T-helper 17 cell (primary cell): ENCODE measurements at places on chromosomes 3 and 15.
A peak's percentile ranks its signal among the peaks of the same experiment; 100 is the strongest.

DNA sequence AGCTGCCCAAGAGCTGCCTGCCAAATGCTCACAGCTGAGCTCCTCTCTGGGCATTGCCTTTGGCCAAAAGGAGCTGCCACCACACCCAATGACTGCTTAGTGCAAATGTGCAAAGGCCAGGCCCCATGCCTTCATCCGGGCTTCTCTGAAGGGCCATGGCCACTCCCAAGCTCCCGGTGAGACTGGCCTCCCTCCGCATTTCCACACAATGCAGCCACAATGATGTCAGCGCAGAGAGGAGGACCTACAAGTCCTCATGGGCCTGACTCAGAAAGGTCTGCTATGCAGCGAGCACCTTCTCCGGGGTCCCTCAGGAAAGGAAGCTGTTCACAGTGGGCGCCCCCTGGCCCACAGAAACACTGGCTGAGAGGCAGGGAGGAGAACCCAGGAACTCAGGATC is 12.7 kb downstream of the OXTR start:
- H3K36me3 ChIP-seq = no peaks in the 10 kb centered on the region
- H3K4me3 ChIP-seq = no peak overlapping the region
- DNase-seq = no peak
- peaks cover 39% of the 10 kb centered on the region for H3K27me3 ChIP-seq

GRCh38 chr3:30477149-30477921 is 129.1 kb upstream of the TGFBR2 start:
- H3K4me3 ChIP-seq = no peak overlapping the region
- H3K27me3 ChIP-seq = peaks cover 6% of the 10 kb centered on the region
- peaks cover 2% of the 10 kb centered on the region for H3K36me3 ChIP-seq

GRCh38 chr3:13034109-13034800 is 39.0 kb downstream of the IQSEC1 start:
- H3K4me1 ChIP-seq = peaks cover 2% of the 10 kb centered on the region
- no peak overlapping the region for H3K4me3 ChIP-seq
- H3K27me3 ChIP-seq = peaks cover 9% of the 10 kb centered on the region
- DNase-seq = no peak
- no peak overlapping the region for H3K27ac ChIP-seq

DNA sequence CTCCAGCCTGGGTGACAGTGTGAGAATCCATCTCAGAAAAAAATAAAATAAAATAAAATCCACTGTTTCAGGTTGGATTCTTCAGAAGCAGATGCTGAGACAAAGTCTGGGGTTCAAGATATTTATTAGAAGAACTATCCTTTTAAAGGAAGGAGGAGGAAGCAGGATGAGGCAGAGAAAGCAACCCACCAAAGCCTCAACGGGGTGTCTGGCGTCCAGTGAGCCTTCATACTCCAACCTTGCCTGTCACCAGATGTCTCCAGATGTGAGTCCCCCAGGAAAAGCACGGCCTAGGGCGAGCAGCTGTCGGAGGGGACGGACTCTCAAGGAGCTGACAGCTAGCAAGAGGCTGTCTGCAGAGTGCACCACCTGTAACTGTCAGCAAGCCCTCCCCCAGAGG is 37.3 kb downstream of the MB21D2 start:
- no peak overlapping the region for H3K4me3 ChIP-seq
- DNase-seq = no peak
- peaks cover 4% of the 10 kb centered on the region for H3K4me1 ChIP-seq
- no peaks in the 10 kb centered on the region for H3K36me3 ChIP-seq
- H3K27ac ChIP-seq = no peak overlapping the region
- peaks cover 2% of the 10 kb centered on the region for H3K27me3 ChIP-seq

GRCh38 chr3:100708644-100708988 is 678 bp upstream of the TFG start:
- peak overlapping the region; percentile 94 for H3K27ac ChIP-seq
- peaks cover 12% of the 10 kb centered on the region for H3K27me3 ChIP-seq
- H3K4me1 ChIP-seq = peaks cover 28% of the 10 kb centered on the region
- no peaks in the 10 kb centered on the region for H3K36me3 ChIP-seq
- no peak for DNase-seq
- peak overlapping the region; percentile 92 for H3K4me3 ChIP-seq

- no peak for DNase-seq
- no peaks in the 10 kb centered on the region for H3K36me3 ChIP-seq
- H3K4me1 ChIP-seq = peaks cover 45% of the 10 kb centered on the region
- no peak overlapping the region for H3K4me3 ChIP-seq
- peak overlapping the region; percentile 87 for H3K27ac ChIP-seq
- no peaks in the 10 kb centered on the region for H3K27me3 ChIP-seq
These were observed 10.3 kb downstream of the PKM start for GRCh38 chr15:72220687-72221086.

- H3K27ac ChIP-seq = no peak overlapping the region
- H3K4me1 ChIP-seq = no peaks in the 10 kb centered on the region
- no peaks in the 10 kb centered on the region for H3K36me3 ChIP-seq
- DNase-seq = no peak
- H3K4me3 ChIP-seq = no peak overlapping the region
These were observed 9.6 kb downstream of the LINGO1 start for GRCh38 chr15:77622934-77623754.
